ENCODE measurements at places on chromosomes 11 and 22.

DNA sequence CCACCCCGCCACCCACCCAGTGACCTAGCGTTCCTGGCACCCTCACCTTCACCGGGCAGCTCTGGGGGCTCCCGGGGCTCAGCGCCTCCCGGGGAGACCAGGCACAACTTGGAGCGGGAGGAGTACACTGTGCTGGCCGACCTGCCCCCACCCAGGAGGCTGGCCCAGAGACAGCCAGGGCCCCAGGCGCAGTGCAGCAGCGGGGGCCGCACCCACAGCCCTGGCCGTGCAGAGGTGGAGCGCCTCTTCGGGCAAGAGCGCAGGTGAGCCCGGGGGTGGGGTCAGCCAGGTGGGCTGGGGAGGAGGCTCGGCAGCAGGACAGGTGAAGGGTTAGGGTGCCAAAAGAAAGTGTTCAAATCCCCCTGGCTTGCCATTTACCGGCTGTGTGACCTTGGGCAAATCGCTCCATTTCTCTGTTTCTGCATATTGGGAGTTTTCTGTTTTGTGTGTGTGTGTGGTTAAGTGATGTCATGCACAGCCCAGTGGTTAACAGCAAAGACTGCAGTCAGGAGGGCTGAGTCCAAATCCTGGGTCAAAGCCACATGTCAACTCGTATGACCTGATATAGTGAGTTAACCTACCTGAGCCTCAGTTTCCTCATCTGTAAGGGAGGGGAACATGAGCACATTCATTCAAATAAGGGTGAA lies 29.5 kb downstream of the TRIOBP start:
- DNase-seq = no peak

- no peak for DNase-seq
Measured at GRCh38 chr11:12808519-12808918, 134.3 kb downstream of the TEAD1 start.

- no peak for DNase-seq
Measured at GRCh38 chr11:78149646-78150045, 10.2 kb upstream of the ALG8 start.

DNA sequence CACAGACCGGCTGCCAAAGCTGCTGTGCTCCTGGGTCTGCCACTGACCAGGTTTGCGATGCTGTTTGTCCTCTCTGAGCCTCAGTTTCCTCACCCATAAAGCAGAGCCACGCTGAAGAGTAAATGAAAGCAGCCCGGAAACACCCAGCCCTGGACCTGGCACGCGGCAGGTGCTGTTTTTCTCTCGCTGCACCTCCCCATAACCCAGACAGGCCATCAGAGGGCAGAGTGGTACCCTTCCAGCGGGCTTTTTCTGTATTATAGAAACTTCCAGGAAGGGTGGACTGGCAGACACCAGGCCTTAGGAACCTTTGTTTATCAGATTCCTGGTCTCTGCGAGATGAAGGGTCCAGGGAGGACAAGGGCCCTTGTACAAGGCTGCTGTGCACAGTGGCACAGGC lies 17.9 kb upstream of the FGF19 start:
- DNase-seq = no peak

DNA sequence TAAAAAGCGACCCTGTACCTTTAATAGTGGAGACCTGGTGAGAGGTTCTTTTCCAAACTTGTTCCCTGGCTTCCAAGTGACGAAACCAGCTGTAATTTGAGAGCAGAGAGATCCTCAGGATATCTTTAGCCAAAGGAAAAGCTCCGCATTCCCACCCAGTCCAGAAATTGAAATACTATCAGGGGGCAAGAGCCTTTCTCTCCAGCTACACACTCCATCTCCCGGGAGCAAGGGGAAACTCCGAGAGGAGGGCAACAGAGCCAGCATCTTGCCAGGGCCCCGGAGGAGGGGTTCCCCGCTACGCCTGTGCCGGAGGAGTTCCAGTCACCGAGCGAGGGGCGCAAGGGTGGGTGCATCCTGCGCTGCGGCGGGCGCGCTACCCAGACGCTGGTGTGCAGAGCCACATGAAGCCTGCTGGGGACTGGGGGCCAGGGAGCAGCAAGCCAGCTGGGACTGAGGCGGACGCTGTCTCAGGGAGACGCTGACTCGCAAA lies at the start of gene FIBIN:
Gene FIBIN (plus strand): TSS at position 148 of the 493 bp plus-strand sequence. CDS start 415 bp downstream, outside the sequence.
- no peak for DNase-seq

DNA sequence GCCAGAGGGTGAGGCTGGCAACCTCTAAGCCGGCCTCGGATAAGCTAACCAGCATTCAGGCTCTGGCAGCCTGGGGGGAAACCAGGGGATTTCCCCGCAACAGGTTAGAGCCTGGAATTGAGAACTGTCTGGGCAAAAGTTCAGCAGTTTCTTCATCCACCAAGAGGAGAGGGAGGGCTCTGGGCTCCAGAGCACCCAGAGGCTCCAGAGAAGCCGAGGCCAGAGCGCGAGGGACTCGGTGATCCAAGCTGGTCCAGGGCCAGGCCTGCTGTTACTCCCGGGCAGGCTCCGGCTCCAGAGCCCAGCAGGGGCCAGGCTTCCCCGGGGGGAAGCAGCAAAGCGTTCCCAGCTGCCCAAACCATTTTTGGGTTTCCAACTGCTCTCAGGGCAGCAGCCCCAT lies 13.3 kb upstream of the SH3BP1 start:
- no peak for DNase-seq

GRCh38 chr11:75893251-75893650 lies 78.2 kb downstream of the UVRAG start:
- DNase-seq = no peak

GRCh38 chr11:15932417-15932816 lies 423.9 kb downstream of the SOX6 start:
- no peak for DNase-seq

- no peak for DNase-seq
Measured at GRCh38 chr11:29458252-29458651, 558.6 kb downstream of the KCNA4 start.

DNA sequence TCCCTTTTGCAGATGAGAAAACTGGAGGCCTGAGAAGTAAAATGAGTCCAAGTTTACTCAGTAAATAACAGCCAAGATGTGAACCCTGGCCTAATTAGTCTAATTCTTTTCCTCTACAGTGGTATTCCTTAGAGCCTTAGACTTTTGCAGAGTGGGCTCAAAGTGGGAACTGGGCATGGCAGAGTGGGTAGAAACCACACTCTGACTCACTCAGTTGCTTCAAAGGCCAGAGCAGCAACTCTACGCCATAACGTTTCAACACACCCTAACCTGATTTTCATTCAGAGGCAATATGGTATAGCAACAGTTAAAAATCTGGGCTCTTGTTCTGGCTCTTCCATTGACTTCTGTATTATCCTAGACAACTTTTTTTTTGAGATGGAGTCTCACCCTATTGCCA lies 2.8 kb downstream of the THRSP start:
- DNase-seq = no peak

GRCh38 chr11:72328366-72329224 lies 84.6 kb upstream of the PHOX2A start:
- DNase-seq = no peak

Measured in activated T-cell treated with anti-CD3 and anti-CD28 coated beads for 4 hours (primary cell).